NCI-H1048 (cell line): ENCODE measurements at places on chromosomes 11 and 22.

DNA sequence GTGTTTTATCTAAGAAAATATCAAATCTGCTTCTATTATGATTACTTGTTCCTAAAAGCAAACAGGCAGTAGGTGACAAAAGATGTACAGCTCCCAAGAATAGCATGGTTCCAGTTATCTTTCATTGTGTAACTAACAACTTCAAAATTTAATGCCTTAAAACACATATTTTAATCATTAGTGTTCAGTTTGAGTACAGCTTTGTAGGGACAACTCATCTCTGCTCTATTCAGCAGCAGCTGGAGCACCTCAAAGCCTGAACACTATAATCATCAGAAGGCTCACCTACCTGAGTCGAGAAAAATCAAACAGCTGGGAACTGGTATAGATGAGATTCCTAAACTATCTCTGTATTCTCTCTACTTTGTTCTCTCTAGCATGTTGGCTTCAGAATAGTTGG is 24.3 kb upstream of the OR5B12 start:
- no peak for DNase-seq

- no peak for DNase-seq
These were observed 2.3 kb upstream of the MALAT1 start for GRCh38 chr11:65496304-65497140.

- no peak for DNase-seq
These were observed 21.6 kb downstream of the GPR83 start for GRCh38 chr11:94379613-94380012.

- no peak for DNase-seq
These were observed 11.5 kb downstream of the P2RX3 start for GRCh38 chr11:57349491-57350274.

DNA sequence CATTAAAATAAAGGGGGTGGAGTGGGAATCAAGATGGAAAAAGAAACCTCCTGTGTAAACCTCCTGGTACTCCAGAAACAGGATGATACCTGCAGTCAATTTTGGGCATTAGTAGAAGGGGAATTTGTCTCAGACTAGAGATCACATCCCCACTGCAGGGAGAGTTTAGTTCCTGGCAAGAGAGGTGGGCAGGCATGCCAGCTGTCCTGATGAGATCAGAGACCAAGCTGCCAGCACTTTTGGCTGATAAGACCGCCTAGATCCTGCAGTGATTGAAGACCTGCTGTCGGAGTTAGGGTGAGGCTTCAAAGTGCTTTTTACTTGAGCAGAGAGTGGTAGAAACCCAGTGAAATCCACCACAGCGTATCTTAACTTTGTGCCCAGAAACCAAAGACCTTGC is 29.7 kb upstream of the NELL1 start:
- DNase-seq: no peak

GRCh38 chr11:69211920-69212797 is 56.4 kb downstream of the SMIM38 start:
- DNase-seq: no peak

GRCh38 chr11:108498046-108498815 is at the start of gene POGLUT3:
Gene POGLUT3, minus strand, starts transcription at chr11:108498384. Its CDS starts 18 bp downstream, at chr11:108498366.
- peak; percentile 26 for DNase-seq

- no peak for DNase-seq
These were observed 38.4 kb downstream of the DYNC2H1 start for GRCh38 chr11:103147627-103148026.

- DNase-seq: no peak
These were observed 25.8 kb upstream of the P2RY2 start for GRCh38 chr11:73192272-73192671.

GRCh38 chr11:32963721-32964120 is 52.0 kb upstream of the DEPDC7 start:
- no peak for DNase-seq

DNA sequence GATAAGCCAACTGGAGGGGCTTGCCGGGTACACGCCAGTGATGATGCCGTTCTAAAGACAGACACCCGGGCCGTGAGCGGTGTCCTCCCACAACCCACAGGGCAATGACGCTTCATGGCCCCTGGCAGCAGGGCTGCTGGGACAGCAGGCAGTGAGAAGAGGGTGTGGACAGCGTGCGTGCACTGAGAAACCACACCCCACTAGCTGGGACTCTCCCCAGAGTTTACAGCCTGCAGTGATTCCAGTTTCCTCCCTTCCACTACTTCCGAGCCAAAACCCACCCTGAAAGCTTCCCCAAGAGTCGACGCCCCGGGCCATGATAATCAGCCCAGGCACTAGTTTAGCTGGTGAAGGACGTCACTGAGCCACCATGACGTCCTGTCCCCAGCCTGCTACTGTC is 29.2 kb downstream of the CPT1A start:
- DNase-seq: no peak

- DNase-seq: no peak
These were observed 16.5 kb downstream of the CHST1 start for GRCh38 chr11:45648931-45649330.

DNA sequence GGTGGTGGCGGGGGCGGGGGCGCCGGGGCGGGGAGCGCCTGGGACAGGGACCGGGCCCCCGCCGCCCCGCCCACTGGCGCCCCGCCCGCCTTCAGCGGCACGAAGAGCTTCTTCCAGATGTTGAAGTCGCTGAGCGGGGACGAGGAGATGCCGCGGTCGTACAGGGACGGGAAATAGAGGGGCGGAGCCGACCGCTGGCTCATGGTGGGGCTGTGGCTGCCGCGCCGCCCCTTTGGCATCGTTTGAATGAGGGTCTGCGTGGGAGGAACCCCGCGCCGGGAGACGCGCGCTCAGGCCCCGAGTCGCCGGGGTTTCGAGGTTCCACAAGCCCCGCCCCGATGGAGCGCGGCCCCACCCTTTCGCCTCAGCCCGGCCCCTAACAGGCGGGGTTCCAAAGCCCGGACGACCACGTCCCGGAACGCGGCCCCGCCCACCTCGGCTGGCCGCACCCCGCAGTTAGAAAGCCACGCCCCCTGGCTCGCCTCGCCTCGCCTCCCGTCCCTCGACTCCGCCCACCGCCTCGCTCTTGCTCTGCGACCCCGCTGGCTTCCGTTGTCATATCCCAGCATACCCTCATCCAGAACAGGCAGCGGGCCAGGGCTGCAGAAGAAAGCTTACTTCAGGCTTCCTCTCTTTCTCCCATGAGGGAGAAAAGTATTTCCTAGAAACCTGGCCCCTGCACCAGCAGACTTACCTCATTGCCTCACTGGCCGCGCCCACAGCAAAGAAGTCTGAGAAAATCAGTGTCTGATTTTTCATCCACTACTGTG is at the start of gene C11orf91:
Gene C11orf91 (minus strand): TSS at position 325 of the 770 bp plus-strand sequence. CDS start 86 bp downstream, at position 239.
- peak; percentile 62 for DNase-seq

- no peak for DNase-seq
These were observed 6.1 kb upstream of the TMEM135 start for GRCh38 chr11:87031433-87032170.

DNA sequence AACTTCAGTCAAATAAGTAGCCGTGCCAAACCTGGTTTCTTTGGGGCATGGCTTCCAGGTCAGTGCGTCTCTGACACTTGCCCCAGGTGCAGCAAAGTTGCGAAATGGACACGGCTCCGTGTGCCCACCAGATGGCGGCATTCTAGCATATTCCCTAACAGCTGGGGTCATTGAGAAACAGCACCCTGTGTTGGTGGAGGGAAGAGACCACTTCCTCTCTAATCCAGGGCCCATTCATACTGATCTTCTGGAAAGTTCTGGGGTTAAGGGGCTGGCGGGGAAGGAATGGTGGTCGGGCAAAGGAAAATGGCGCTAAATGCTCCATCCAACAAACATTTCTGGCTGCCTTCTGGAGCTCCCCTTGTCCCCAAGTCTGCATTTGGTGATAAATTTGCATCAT is 141.2 kb upstream of the TIMP3 start:
- no peak for DNase-seq

- no peak for DNase-seq
These were observed 37.7 kb downstream of the LDLRAD3 start for GRCh38 chr11:35981581-35981980.

- DNase-seq: no peak
These were observed 8.6 kb downstream of the OAF start for GRCh38 chr11:120219232-120219937.

DNA sequence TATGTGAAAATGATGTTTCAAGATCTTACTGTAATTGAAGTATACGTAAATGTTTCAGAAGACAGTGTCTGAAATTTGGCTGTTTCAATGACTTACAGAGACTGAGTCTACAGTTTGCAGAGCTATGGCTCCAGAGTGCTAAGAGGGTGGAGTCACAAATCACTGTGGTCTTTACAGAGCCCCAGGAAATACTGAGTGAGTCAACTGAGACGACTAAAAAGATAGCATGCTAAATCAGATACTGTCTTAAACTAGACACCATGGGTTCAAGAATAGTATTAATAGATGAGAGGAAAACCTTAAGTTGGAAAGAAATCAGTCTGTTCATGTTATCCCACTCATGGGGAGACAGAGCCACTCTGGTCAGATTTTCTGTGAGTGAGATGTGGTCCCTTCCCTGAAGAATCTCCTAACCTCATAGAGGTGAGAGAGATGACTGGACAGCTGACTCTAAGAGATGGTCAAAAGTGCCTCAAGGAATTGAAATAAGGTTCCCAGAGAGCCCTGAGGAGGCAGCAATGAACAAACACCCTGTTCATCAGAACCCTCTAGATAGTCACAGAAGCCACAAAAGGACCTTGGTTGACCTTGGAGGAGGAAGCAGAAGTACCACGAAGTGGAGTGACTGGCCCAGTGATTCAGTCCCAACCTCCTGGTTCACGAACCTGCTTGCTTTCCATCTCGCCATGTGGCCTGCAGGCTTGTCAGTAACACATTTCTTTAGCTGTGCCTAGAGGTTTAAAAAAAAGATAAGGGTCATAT is 30.2 kb downstream of the C11orf91 start:
- DNase-seq: no peak

DNA sequence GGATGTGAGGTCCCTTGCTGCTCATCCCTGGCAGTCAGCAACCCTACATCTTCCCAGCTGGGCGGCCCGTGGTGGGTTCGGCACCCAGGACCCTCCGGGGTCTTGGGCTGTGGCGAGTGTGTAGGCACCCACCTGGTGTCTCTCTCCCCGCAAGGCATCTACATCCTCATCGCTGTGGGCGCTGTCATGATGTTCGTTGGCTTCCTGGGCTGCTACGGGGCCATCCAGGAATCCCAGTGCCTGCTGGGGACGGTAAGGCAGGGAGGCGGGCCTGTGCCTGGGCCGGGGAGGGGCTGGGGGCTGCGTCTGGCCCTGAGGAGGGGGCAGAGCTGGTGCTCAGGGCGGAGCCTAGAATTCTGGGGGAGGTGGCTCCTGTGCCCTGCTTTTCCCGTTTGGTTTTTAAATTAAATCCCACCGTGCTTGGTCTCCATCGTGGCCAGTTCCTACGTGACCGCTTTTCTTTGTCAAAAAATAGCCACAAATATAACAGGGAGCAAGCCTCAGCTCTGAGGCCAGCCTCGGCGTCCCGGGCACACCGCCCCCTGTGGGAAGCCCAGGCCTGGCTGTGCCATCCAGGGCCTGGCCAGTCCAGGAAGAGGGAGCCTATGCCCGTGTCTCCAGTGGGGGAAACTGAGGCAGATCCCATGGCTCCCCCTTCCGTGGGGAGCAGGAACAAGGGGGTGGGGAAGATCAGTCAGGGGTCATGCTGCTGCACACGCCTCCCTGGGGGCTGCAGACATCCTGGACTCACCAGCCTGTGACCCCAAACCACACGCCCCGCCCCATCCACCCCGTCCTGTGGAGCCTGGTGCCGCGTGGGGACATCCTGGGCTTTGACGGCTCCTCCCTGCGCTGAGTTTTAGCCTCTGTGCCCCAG is 6.4 kb upstream of the TSSC4 start:
- no peak for DNase-seq

GRCh38 chr22:42174062-42174461 is 43.5 kb upstream of the CYP2D6 start:
- no peak for DNase-seq

- DNase-seq: no peak
These were observed 7.7 kb downstream of the CHST1 start for GRCh38 chr11:45657496-45658260.

DNA sequence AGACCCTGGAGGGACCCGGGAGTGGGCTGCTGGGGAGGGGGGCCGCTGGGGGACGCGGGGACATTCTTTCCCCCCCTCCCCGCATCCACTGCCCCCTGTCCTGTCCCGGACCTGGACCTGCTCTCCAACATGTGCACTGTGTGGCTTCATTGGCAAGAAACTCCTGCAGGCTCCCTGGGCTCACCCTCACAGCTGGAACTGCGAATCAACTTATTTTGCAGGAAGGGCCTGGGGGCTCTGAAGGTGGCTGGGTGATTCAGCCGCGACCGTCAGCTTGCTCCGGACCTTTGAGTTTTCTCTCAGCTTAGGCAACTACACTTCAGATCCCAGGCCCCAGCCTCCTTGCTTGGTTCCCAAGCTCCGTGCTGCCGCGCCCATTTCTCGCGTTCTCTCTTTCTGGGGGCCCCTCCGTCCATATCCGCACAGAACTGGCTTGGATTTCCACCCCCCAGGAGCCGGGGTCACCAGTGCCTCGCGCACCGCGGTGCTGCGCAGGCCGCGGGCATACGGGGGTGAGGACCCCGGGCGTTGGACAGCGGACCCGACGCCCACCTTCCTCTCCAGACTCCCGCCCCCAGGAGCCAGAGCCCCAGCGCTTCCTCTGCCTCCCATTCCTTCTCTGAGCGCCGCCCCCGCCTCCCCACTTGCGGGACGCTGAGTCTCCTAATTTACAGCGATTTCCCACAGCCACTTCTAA is 471 bp upstream of the AHNAK start:
- no peak for DNase-seq

GRCh38 chr11:132445859-132446291 is 1075.5 kb downstream of the NTM start:
- DNase-seq: no peak

DNA sequence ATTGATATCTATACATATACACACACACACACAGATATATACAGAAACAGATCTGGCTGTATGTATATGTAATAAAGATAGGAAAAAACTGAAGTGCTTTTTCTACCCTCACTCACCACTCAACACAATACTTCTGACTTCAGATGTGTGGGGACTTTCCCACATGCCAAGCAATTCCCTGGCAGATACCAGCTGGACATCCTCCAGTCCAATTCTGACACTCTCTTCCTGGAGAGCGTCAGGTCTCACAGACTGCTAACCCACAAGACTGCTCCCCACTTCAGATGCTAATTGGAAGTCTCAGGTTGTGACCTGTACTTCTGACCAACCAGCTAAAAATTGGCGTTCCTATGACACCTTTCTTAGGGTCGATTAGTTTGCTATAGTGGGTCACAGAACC is 140.6 kb downstream of the ATG16L2 start:
- DNase-seq: no peak

GRCh38 chr22:44067901-44068300 is 43.8 kb downstream of the PARVB start:
- no peak for DNase-seq

GRCh38 chr11:28684011-28684586 is 575.9 kb downstream of the METTL15 start:
- no peak for DNase-seq

DNA sequence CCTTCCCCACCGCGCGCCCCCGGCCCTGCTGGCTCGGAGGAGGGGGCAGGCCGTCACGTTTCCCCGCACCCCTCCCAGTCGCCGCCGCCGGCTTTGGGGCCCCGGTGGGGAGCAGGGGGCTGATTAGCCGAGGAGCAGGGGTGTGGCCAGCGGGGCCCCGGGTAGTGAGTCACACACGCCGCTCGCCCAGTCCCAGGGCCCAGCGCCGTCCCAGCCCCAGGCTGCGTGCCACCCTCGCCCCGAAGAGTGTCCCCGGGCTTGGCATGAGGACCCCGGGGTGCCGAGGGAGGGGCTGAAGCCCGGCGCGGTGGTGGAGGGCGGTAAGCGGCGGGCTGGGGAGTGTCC is 34.4 kb downstream of the PRDM11 start:
- DNase-seq: no peak

GRCh38 chr22:29470159-29470855 is 9.7 kb upstream of the NEFH start:
- peak; percentile 60 for DNase-seq
